Type B pancreatic cell (in vitro differentiated cells): ENCODE measurements at places on chromosomes 16 and 17. TPM values are rescaled to one million over a fixed set of nuclear protein-coding genes. Genes with fewer than 3 reads are reported as not detected.

Gene EPOP
- total RNA-seq, result 6.2 and 11.0 TPM in 2 replicates

Gene TEKT5
- 0.41 and 0.52 TPM in 2 replicates for total RNA-seq

Gene NPIPB13
- total RNA-seq, result 9.1 and 15.3 TPM in 2 replicates

- H3K4me1 ChIP-seq, result peaks cover 18% of the 10 kb centered on the region
- peaks cover 5% of the 10 kb centered on the region for H3K27me3 ChIP-seq
- no peak for DNase-seq
- H3K4me3 ChIP-seq, result peak within 1 kb of the TSS; percentile 85
Measured at GRCh38 chr16:381789-382717, at the start of gene PGAP6. PGAP6 (minus strand) TSS chr16:381978; CDS start chr16:381821, 157 bp downstream.

DNA sequence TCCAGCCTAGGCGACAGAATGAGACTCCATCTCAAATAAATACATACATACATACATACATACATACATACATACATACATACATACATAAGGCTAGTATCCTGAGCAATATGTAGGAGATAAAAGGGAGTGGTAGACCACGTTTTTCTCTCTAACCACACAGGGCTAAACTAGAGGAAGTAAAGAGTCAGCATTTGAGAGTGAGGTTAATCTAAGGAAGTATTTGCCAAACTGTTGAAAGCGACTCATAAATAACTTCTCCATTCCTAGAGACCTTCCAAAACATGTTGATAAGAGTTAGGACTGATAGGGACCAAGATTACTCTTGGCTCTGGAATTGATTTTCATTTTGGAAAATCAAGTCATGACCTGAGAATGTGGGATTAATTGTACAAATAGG, 68.9 kb downstream of the NEUROD2 start:
- H3K4me3 ChIP-seq, result no peak overlapping the region
- peaks cover 4% of the 10 kb centered on the region for H3K4me1 ChIP-seq
- DNase-seq, result no peak
- no peaks in the 10 kb centered on the region for H3K36me3 ChIP-seq
- H3K27me3 ChIP-seq, result no peaks in the 10 kb centered on the region
- H3K27ac ChIP-seq, result no peak overlapping the region

DNA sequence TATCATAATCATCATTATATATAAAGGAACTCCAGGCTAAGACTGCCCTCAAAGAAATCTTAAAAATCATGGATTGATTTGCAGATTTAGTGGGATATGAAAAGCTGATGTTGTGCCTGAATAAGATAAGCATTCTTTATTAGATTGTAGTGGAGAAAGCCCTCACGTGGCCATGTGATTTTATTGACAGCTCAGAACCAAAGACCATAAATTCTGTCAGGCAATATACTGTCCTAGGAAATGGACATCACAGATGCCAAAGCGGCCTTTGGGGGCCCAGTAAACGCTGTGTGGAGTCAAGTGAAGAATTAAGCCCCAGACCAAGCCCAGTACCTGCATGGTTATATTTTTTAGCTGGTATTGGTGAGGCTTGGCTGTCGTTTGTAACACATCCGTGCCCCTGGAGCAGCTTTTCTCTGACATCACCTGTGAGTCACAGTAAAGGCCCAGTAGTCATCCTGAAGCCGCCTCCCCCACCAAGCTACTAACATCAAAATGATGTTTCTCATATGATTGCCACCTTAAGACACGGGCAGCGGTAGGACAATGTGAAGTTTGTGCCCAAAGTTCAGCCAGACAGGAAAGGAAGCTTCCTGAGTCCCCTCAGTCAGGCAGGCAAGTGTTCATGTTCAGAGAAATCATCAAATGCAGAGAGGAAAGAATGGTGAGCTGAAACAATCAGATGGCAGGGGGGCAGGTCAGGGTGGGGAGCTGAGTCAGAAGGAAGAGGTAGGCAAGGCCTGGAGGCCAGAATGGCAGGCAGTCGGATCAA, 209.4 kb downstream of the IRX3 start:
- peaks cover 7% of the 10 kb centered on the region for H3K36me3 ChIP-seq
- peaks cover 5% of the 10 kb centered on the region for H3K4me1 ChIP-seq
- no peak overlapping the region for H3K27ac ChIP-seq
- DNase-seq, result no peak

GRCh38 chr17:31875081-31875480, 16.0 kb upstream of the COPRS start:
- no peaks in the 10 kb centered on the region for H3K27me3 ChIP-seq
- DNase-seq, result no peak
- H3K4me3 ChIP-seq, result no peak overlapping the region
- H3K27ac ChIP-seq, result no peak overlapping the region
- H3K36me3 ChIP-seq, result peaks cover 20% of the 10 kb centered on the region

- H3K4me1 ChIP-seq, result peaks cover 12% of the 10 kb centered on the region
- DNase-seq, result no peak
- peak overlapping the region; percentile 70 for H3K4me3 ChIP-seq
- H3K27ac ChIP-seq, result no peak overlapping the region
- no peaks in the 10 kb centered on the region for H3K36me3 ChIP-seq
Measured at GRCh38 chr17:81241648-81242420, 2.7 kb downstream of the NDUFAF8 start.

DNA sequence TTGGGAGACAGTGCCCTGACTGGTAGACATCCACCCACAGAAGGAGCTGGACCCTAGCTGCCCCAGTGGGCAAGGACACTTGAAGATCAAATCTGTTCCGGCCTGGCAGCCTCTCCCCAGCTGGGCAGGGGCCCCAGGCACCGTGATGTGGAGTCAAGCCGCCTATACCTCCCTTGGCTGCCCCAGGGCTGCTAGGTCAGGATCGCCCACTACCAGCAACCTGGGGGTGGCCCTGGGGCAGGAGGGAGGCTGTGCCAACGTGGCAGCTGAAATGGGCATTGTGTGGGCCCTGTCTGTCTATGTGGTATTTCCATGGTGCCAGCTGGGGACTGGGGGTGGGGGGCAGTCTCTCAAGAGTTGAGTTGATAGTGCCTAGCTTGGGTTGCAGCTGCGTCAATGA, 941 bp downstream of the PDK2 start:
- H3K4me3 ChIP-seq, result peak overlapping the region; percentile 91
- peak overlapping the region; percentile 82 for H3K27ac ChIP-seq

DNA sequence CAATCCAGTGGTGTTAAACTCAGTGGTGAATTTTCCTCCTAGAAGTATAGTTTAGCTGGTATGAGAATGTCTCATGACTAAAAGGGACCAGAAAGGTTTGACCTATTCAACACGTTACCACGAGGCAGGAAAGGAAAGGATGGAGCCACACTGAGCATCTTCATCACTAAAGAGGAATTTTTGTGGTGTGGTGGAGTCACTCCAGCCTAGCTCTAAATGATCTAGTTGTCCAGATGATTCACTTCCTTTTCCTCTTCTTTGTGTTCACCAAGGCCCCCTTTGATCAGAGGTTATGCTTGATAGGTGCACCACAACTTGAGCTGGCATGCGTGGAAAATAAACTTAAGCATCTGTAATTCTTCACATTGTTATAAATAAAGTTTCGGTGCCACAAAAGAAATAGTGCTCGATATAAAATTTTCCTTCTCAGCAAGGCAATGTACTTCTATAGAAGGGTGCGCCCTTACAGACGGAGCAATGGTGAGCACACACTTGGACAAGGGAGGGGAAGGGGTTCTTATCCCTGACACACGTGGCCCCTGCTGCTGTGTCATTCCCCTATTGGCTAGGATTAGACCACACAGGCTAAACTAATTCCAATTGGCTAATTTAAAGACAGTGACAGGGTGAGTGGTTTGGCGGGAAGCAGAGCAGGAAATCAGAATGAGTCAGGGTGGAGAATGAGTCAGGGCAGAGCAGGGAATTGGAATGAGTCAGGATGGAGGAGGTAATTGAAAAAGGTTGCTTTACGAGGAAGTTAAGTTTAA, 254.6 kb downstream of the HS3ST3A1 start:
- no peak overlapping the region for H3K4me3 ChIP-seq
- no peak for DNase-seq
- H3K27ac ChIP-seq, result no peak overlapping the region
- peaks cover 4% of the 10 kb centered on the region for H3K36me3 ChIP-seq

- DNase-seq, result no peak
- H3K36me3 ChIP-seq, result no peaks in the 10 kb centered on the region
- no peak overlapping the region for H3K4me3 ChIP-seq
- no peaks in the 10 kb centered on the region for H3K4me1 ChIP-seq
- H3K27me3 ChIP-seq, result no peaks in the 10 kb centered on the region
- H3K27ac ChIP-seq, result no peak overlapping the region
Measured at GRCh38 chr16:88347656-88348376, 34.9 kb upstream of the ZNF469 start.

- no peak overlapping the region for H3K4me3 ChIP-seq
- H3K27ac ChIP-seq, result peak overlapping the region; percentile 52
- DNase-seq, result no peak
- H3K36me3 ChIP-seq, result no peaks in the 10 kb centered on the region
- peaks cover 56% of the 10 kb centered on the region for H3K27me3 ChIP-seq
Measured at GRCh38 chr17:10116267-10116666, 82.1 kb downstream of the GAS7 start.

- no peaks in the 10 kb centered on the region for H3K36me3 ChIP-seq
- peaks cover 32% of the 10 kb centered on the region for H3K4me1 ChIP-seq
- H3K4me3 ChIP-seq, result peak overlapping the region; percentile 95
- peak overlapping the region; percentile 95 for H3K27ac ChIP-seq
Measured at GRCh38 chr17:75457047-75457654, 716 bp downstream of the TMEM94 start.

DNA sequence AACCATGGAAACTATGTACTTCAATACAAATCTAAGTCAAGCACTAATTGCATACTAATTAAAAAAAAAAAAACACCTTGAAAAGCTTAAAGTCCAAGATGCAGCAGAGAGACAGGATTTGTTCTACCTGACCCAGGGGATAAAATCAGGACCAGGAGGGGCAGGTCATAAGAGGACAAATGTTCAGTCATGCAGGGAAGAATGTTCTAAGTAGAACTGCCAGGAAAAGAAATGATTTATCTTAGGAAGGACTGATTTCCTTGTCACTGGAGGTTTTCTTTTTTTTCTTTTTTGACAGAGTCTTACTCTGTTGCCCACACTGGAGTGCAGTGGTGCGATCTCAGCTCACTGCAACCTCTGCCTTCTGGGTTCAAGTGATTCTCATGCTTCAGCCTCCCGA, 9.1 kb upstream of the GHDC start:
- H3K27me3 ChIP-seq, result no peaks in the 10 kb centered on the region
- H3K4me1 ChIP-seq, result peaks cover 3% of the 10 kb centered on the region
- H3K4me3 ChIP-seq, result no peak overlapping the region

DNA sequence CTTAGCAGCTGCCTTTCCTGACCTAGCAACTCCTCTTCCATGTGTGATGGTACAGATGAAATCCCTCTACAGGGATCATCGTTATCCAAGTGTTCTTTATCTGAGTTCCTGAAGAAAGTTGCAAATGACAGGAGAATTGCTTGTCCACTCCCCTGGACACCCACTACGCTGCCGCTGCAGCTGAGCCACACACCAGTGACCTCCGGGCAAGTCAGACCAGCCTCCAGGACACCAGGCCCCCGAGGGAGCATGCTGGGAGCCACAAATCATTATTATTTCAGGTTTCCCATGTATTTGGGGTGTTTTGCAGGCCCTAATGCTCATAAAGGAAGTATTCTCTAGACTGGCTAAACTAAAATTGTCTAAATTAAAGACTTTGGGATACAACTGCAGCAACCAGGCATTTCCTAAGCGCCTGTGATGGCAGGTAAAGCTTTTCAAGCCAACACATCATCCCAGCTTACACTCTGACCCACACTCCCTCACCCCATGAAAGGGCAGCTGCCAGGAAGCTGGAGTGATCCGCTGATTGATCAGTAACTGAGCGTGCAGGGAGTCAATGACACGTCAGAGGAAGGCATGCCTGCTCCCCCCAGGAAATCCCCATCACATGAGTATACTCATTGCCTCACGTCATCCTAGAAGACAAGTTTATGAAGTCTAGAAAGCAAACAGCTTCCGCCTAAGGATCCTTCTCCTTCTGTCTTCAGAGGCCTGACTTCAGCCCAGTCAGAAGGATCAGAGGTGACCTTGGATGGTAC, 14.4 kb downstream of the FA2H start:
- no peaks in the 10 kb centered on the region for H3K4me1 ChIP-seq
- H3K4me3 ChIP-seq, result no peak overlapping the region
- DNase-seq, result no peak
- no peak overlapping the region for H3K27ac ChIP-seq
- H3K27me3 ChIP-seq, result peaks cover 16% of the 10 kb centered on the region

GRCh38 chr17:28615260-28615940, 1.4 kb upstream of the RSKR start:
- H3K4me3 ChIP-seq, result no peak overlapping the region
- H3K4me1 ChIP-seq, result no peaks in the 10 kb centered on the region
- peaks cover 20% of the 10 kb centered on the region for H3K36me3 ChIP-seq
- no peaks in the 10 kb centered on the region for H3K27me3 ChIP-seq
- no peak overlapping the region for H3K27ac ChIP-seq

- peak; percentile 80 for DNase-seq
- H3K4me3 ChIP-seq, result peak overlapping the region; percentile 82
- H3K4me1 ChIP-seq, result peaks cover 8% of the 10 kb centered on the region
- peaks cover 94% of the 10 kb centered on the region for H3K27me3 ChIP-seq
- H3K36me3 ChIP-seq, result no peaks in the 10 kb centered on the region
Measured at GRCh38 chr17:8073627-8074484, 13.7 kb downstream of the ALOX12B start.

DNA sequence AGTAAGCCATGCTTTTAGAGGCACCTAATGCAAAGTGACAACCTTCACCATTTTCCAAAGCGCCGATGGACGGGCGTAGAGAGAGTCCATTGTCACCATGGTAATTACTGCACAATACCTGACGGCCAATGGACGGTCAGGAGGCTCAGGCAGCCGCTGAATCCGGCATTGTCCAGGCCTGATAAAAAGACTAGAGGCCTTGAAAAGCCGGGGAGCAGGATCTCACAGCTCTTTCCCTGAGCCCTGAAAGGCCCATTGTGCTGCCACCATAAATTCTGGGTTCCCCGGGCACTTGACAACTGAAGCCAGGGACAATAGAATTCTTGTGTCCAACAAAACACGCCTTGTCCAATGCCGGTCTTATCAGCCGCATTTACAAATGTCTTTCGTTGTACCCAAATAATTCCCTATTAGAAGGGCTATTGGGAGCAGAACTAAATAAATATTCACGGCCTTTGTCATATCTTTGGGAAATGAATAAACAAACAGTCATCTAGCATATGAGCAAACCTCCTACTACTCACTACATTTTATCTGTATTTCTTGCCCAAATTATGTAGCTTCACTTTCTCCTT, 62.4 kb downstream of the CDH11 start:
- no peak overlapping the region for H3K4me3 ChIP-seq
- H3K27ac ChIP-seq, result no peak overlapping the region
- H3K27me3 ChIP-seq, result no peaks in the 10 kb centered on the region
- peaks cover 37% of the 10 kb centered on the region for H3K4me1 ChIP-seq

- DNase-seq, result no peak
- no peaks in the 10 kb centered on the region for H3K27me3 ChIP-seq
- no peak overlapping the region for H3K4me3 ChIP-seq
- no peak overlapping the region for H3K27ac ChIP-seq
- peaks cover 6% of the 10 kb centered on the region for H3K36me3 ChIP-seq
Measured at GRCh38 chr17:247767-248166, 66.3 kb upstream of the DOC2B start.
